ENCODE measurements at places on chromosomes 7 and 10.

- DNase-seq = no peak
These were observed 9.5 kb downstream of the PTCD1 start for GRCh38 chr7:99428972-99429566.

DNA sequence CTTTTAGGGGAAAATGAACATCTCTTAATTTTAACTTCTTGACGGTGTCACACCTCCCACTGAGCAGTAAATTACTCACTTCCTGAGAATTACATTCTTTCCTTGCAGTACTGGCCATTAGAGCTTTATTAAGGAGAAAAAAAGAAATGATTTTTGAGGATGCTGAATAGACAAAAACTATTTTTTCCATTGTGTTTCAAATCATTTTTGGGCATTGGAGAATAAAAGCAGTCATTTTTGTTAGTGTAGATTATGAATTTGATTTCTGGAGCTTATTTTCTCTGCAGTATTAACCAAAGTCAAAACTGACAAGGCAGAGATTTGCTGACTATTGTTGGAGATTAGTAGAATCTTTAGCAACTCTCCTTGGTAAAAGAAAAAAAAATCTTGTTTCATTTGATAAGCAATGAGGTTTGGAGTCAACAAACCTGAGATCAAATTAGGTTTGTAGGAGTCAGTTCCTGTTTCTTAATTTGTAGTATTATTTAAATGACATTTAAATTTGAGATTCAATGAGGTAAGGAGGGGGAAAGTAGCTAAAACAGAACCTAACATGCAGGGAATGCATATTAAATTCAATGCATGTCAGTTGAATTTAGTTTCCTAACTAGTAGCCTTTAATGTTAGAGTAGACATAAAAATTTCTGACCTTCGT lies 70.6 kb downstream of the AP3M1 start:
- DNase-seq = peak; percentile 45

- DNase-seq = peak; percentile 89
These were observed 907.8 kb downstream of the GATA3 start for GRCh38 chr10:8962249-8962648.

DNA sequence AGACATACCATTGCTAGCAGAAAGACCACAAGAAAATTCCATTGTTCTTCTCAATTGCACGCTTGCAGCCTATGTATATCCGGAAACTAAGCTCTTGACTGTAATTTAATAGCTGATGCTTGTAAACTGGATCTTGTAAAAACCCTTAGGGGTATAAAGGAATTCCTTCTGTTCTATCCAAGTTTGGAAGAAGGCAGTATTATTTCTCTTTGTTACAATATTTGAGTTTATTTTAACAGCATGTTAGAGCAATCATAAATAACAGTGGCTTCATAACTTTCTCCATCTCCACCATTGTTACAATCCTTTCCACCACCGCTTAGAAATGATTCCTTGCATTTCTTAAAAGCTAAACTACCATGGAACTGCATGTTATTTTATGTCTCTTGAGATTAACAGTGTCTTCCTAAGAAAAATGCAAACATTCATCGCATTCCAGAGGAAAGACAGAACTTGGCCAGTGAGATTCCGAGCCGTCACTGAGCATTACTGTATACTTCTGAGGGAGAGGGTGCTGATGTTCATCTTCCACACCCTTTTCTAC lies 92.5 kb downstream of the TRIL start:
- DNase-seq = no peak

DNA sequence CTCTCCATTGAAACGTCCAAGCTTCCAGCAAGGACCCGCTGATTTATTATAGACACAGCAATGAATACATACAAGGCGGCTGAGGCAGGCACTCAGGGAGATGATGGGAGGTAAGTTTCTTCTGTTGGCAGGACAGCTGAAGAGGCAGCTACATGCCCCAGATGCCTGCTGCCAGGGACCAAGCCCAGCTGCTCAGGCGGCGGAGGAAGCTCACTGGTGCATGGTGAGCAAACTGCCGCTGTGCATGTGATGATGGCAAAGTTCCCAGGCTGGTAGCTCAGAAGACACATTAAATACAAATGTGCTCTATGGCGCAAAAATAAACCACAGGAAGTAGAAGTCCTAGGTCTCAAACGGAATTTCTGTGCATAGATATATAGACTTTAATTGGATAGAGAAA lies 2.3 kb downstream of the DNTT start:
- DNase-seq = no peak

GRCh38 chr7:81869670-81870069 lies 99.8 kb upstream of the HGF start:
- DNase-seq = no peak

GRCh38 chr7:74026406-74026902 lies 1.5 kb upstream of the ELN start:
- DNase-seq = no peak

DNA sequence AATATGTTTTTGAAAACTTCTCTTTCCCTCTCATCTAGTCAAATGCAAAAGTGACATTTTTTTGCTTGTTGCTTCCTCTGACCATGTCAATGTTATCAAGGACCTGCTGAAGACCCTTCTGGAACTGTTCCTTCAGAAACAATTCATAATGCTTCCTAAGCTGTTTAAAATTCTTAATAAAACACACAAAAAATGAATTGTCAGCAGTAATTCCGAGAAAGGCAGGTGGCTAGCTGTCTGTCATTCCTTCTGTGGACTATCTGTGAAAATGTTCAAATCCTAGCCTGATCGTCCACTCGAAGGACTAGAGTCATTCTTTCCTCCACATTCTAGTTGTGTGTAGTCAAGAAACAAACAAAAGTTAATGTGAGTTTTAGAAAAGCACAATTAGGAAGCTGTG lies 56.6 kb upstream of the TRIL start:
- DNase-seq = no peak

- no peak for DNase-seq
These were observed 83.3 kb downstream of the NHLRC2 start for GRCh38 chr10:113937756-113938155.

DNA sequence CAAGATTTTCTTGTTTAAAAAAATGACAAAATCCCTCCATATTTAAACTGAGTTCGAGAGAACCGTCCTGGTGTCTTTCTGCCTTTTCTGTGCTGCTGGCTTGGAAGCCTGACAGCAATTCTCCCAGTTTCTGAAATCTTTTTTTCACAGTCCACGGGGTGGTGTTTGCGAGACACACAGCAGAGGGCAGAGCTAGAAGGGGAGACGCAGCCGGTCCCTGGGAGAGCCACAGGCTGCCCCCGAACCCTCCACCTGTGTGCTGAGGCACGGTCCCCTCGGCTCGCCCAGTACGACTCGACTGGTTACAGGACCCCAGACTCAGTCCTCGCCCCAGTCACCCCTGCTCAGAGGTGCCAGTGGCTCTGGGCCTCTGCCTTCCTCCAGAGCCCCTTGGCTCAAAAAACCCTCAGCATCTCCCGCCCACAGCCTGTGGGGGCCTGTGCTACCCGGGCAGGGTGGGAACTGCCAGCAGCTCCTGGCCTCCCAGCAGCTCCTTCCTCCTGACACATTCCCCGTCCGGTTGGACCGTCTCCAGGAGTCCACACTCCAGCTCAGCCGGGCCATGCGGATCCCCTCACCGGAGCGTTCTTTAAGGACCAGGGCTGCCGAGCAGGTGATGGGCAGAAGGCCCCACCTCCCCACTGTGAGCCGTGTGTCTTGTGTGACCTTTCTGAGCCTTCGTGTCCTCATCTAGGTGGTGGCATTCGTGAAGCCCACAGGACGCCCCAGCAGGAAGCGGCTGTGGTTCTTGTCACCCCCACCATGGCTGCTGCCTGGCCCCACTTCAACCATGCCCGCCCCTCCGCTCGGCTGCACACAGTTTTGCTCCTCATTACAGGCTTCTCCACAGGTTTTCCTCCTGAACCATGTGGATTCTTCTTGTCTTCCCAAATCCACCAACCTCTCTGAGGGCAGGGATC lies 52.3 kb upstream of the EN2 start:
- DNase-seq = no peak
